ENCODE measurements at places on chromosomes 13 and 19. TPM values are rescaled to one million over a fixed set of nuclear protein-coding genes. Genes with fewer than 3 reads are reported as not detected.

The ERICH6B gene
- not detected for polyA plus RNA-seq

The TNFRSF19 gene
- polyA plus RNA-seq = 2.3 TPM

The IL12RB1 gene
- polyA plus RNA-seq = not detected

The NRTN gene
- polyA plus RNA-seq = 0.62 TPM

The YJEFN3 gene
- 26.9 TPM for polyA plus RNA-seq

The CEACAM20 gene
- not detected for polyA plus RNA-seq

The MIR17HG gene
- polyA plus RNA-seq = 1.3 TPM

The AKT2 gene
- polyA plus RNA-seq = 131 TPM

The GPR4 gene
- 0.25 TPM for polyA plus RNA-seq

The HPN gene
- 0.15 TPM for polyA plus RNA-seq

The MLLT1 gene
- polyA plus RNA-seq = 34.0 TPM
